Stimulated activated effector memory CD8-positive, alpha-beta T cell treated with anti-CD3 and anti-CD28 coated beads, Interleukin-12 subunit alpha, Interleukin-12 subunit beta, amount 100 ng/mL, for 72 hours (primary cell): ENCODE measurements at places on chromosomes 16 and 17.

GRCh38 chr17:68314916-68315535 is 23.7 kb downstream of the ARSG start:
- DNase-seq = no peak

GRCh38 chr17:82239401-82239925 is 10.6 kb downstream of the SLC16A3 start:
- no peak for DNase-seq

GRCh38 chr16:14448879-14449278 is 181.2 kb downstream of the PARN start:
- DNase-seq = no peak

DNA sequence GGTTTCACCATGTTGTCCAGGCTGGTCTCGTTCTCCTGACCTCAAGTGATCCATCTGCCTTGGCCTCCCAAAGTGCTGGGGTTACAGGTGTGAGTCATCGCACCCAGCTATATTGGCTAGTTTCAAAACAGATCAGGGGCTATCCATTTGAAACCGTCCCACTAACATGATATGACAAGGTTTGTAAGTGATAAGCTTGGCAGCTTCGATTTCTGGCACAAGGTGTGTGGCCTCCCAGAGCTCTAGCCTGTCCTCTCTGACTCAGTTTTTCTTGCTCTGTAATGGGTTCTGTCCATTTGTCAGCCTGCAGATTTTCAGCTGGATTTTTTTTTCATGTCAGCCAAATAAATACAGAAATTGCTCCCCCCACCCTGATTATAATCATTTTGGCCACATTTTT is 31.8 kb upstream of the TENT4B start:
- no peak for DNase-seq

- no peak for DNase-seq
Observed at GRCh38 chr16:10969615-10970014, 25.3 kb downstream of the CLEC16A start.

GRCh38 chr16:495127-495748 is 32.3 kb upstream of the CAPN15 start:
- no peak for DNase-seq

DNA sequence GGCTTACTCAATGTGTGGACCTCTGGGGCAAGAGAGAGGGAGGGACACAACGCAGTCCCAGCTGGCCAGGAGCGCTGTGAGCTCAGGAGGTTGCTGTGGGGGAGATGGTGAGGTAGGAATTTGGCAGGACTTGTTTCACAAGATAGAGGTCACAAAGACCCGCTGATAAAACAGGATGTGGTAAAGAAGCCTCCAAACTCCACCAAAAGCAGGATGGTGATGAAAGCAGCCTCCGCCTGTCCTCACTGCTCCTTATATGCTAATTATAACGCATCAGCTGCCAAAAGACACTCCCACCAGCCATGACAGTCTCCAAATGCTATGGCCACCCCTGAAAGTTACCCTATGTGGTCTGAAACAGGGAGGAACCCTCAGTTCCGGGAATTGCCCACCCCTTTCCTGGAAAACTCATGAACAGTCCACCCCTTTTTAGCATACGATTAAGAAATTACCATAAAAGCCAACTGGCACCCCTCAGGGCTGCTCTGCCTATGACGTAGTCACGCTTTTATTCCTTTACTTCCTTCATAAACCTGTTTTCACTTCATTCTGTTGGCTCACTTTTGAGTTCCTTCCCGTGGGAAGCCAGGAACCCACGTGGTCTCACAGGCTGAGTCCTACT is 5.3 kb upstream of the EIF4A3 start:
- DNase-seq = no peak

- DNase-seq = no peak
Observed at GRCh38 chr16:81640681-81641070, 138.4 kb upstream of the PLCG2 start.

DNA sequence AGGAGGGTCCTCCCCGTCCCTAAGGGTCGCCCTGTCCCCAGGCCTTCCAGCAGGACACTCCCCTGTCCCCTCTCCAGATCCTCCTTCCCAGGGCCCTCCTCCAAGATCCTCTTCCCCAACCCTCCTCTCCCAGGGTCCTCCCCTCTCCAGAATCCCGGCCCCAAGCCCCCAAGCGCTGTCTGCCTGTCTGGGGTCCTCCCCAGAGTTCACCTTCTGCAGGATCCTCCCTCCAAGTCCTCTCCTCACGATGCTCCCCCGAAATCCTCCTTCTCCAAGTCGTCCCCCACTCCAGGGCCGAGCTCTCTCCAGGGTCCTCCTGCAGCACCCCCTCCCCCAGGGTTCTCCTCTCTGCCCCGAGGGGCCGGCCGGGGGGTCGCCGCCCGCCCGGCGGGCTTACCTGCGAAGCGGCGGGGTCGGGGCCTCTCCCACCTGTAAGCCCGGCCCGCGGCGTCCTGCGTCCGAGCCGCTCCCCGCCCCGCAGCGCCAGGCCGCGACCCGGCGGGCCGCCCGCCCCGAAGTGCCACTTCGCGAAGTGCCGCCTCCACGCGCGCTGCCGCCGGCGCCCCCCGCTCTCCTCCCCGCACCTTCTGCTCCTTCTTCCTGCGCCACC is 678 bp upstream of the BAIAP2 start:
- DNase-seq = no peak

GRCh38 chr16:745739-746138 is 4.9 kb upstream of the CIAO3 start:
- no peak for DNase-seq

- no peak for DNase-seq
Observed at GRCh38 chr16:61968242-61969076, 67.8 kb downstream of the CDH8 start.

- DNase-seq = no peak
Observed at GRCh38 chr16:370979-371514, 709 bp upstream of the MRPL28 start.

- DNase-seq = no peak
Observed at GRCh38 chr16:88368994-88369393, 13.8 kb upstream of the ZNF469 start.

GRCh38 chr17:28227316-28228108 is 91.5 kb upstream of the TMEM97 start:
- DNase-seq = no peak

DNA sequence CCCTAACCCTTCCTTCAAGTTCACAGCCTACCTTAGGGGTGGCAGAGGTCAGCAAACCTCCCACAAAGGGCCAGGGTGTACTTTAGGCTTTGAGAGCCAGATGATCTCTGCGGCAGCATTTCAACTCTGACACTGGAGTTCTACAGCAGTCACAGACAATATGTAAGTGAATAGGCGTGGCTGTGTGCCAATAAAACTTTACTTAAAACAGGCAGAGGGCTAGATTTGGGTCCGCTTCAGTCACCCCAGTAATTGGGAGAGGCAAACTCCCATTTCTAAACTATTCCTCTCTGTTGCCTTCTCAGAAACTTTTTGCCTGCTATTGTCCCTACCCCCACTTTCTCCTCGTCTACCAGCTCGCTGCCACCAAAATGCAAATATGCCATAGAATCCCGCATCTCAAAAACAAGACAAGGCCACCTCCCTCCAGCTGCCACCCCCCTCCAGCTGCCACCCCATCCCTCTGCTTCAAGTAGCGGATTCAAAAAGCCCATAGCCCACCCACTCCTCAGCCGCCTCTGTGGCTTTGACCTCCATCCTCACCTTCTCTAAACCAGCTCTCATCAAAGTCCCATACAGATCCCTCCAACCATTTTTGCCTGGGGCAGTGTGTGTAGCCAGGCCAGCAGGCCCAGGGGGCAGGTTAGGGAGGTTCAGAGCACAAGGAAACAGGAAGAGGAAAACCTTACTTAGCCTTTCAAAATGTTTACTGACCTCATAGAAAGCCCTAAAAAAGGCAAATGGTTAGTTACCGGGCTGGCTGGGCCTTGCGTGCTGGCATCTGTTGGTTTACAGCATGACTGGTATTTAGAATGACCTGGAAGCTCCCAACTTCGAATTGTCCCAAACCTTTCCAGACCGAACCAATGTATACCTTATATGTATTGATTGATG is 19.9 kb upstream of the DNAH17 start:
- DNase-seq = no peak

DNA sequence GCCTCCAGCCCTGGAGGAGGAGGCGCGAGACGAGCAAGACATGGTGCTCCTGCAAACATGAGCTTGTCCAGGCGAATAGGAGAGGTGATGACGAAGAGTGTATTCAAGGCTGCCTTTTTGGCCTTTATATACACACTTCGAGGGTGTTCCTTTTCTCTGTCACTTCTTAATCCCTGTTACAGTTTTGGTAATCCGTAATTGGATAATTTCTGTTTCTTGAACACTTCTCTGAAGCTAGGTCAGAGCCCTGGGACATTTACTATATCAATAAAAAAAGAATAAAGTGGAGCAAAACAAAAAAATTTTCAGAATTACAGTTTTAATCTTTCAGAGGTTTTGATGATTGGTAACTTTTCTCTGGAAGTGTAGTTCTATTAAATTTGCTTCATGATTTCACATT is at the start of gene KRT24:
TSS of gene KRT24 (minus strand) at position 101 of the 400 bp plus-strand sequence. CDS start at position 42, 59 bp downstream.
- no peak for DNase-seq

DNA sequence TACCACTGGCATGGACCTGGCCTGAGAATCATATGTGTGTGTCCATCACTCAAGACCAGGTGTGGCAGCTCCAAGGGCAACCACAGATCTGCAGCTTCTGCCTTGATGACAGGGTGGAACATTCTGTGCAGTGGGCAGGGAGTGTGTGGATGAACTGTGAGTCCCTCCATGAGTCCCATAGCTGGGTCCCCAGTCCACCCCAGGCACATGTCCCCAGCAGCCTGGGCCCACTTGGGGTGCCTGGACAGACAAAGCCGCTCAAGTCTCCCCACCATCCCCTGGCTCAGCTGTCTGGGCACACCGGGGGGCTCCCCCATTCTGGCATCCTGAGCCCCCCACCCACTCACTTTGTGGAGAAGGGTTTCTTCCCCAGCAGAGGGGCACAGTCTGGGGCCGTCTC is 4.6 kb upstream of the KRT16 start:
- DNase-seq = no peak

DNA sequence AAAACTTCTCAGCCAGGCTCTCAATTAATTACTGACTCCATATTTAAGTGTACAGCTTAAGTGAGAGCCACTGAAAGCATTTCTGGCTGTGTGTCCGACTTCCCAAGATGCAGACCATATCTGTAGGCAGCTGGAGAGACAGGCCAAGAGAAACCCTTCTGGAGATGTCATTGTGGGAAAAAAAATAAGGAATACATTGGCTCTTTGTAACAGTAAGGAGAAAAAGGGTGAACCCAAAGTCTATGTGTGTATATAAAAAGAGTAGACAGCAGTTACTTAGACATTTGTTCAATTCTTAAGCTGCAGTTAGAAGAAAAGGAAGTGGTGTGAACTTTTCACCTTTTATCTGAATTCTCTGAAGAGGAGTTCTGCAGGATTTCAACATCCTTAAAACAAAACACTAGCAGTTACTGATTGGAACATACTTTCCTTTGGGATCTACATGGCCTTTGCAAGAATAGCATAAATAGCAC is 21.7 kb downstream of the FAM117A start:
- DNase-seq = no peak

DNA sequence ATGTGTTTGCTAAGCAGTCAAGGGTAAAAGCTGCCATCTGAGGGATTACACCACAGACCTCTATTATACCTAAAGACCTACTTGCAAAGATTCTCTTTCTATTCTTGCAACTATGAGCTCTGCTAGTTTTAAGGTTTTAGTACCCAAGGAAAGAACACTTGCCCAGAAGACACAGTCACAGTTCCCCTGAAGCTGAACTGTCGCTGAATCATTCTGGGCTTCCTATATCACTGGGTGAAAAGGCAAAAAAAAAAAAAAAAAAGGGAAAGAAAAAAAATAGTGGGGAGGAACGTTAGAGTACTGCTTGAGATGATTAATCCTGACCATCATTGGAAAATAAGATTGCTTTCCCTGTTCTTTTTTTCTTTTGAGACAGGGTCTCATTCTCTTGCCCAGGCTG is 37.9 kb downstream of the LYRM1 start:
- no peak for DNase-seq

DNA sequence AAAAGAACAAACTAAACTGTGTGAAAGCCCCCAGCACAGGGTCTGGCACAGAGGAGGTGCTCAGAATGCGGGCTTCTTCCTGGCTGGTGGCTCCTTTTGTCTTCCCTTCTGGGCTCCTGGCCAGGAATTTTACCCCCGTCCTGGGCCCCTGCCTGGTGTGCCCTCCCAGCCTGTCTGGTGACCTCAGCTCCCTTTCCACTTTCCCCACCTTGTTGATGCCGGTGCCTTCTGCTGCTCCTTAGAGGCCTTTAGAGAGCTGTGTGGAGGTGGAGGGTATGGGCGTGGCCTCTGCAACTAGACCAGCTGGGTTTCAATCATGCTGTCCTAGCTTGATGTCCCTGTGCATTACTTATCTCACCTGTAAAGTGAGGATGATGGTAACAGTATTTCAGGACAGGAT is 16.8 kb downstream of the PIRT start:
- DNase-seq = no peak

DNA sequence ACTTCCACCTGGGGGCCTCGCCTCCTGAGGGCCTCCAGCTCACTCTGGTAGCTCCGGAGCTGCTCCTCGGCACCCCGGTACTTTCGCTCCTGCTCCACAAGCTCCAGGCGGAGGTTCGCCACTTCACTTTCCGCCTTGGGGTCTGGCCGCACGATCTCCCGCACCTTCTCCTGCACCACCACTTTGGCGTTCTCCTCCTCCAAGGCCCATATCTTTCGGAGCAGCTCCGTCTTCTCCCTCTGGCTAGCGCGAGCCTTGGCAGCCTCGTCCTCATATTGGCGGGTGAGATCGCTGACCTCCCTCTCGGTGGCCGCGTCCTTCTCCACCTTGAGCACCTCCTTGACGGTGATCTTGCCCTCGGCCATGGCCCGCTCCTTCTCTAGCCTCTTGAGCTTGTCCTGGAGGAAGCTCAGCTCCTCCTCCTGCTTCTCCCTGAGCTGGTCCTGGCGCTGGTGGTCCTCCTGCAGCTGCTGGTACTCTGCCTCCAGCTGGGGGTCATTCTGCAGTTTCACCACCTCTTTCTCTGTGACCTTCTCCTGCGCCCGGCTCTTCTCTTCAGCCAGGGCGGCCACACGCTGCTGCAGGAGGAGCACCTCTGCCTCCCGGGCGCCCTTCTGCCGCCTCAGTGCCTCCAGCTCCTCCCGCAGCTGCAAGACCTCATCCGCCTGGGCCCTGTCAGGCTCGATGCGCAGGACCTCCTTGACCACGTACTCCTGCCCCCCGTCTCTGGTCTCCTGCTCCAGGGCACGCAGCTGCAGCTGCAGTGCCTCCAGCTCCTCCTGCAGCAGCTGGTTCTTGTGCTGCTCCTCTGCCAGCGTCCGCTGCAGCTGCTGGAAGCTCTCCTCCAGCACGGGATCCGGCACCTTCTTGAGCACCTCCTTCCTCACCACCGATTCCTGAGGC is 37.9 kb downstream of the UBN1 start:
- no peak for DNase-seq

GRCh38 chr17:15741624-15742023 is 9.5 kb downstream of the TBC1D26 start:
- no peak for DNase-seq
